ENCODE measurements at places on chromosomes 1 and 21. TPM values are rescaled to one million over a fixed set of nuclear protein-coding genes. Genes with fewer than 3 reads are reported as not detected.

VAV3 gene
- 27.7 TPM for total RNA-seq

- ATAC-seq, result peak; percentile 50
Observed at GRCh38 chr1:110582378-110582777, 23.8 kb downstream of the KCNA2 start.

DNA sequence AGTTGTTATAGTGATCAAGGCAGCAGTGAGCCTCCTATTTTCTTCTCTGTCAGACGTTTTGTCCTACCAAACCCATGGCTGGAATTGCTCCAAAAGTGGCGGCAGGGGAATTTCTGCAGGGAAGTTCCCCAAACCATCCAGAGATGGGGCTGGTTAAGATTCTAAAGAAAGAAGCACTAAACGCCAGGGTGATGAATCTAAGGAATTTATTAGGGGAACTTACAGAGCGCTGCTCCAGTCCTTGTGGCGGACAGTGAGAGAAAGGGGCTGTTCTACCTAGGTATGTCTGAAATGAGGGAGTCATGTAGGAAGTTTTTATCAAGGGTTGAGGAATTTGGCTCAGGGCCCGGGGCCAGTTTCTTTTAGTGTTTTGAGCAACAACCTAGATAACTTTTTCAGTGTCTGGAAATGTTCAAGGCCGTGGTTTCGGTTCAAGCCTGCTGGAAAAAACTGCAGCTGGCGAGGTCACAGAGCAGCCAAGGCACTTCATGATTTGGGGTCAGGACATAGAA is 222.4 kb upstream of the B3GALT2 start:
- no peak for ATAC-seq

DNA sequence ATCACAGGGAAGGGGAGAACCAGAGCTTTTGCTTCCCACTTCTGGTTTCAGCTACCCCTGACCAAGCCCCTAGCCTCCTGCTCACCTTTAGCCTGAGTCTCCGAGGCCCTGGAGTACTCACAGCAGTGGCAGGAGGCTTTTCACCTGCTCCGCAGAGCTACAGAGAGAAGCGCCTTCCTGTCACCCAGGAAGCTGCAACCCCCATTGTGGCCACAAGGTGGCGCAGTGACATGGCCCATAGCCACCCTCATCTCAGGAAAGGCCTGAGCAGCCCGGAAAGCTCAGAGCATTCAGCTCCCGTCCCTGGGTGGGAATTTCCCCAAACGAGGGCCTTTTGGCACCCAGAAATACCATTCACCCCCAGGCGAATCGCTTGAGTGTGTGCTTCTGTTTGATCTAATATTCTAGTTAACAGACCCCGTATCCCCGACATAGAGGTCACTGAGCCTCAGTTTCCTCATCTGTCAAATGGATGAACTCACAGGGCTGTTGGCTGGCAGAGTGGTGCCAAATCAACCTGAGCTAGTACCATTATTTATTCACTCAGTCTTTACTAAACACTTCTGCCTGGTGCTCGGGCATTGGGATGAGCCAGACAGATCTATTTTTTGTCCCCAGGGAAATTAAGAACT is 25.3 kb downstream of the A3GALT2 start:
- ATAC-seq, result peak; percentile 90

DNA sequence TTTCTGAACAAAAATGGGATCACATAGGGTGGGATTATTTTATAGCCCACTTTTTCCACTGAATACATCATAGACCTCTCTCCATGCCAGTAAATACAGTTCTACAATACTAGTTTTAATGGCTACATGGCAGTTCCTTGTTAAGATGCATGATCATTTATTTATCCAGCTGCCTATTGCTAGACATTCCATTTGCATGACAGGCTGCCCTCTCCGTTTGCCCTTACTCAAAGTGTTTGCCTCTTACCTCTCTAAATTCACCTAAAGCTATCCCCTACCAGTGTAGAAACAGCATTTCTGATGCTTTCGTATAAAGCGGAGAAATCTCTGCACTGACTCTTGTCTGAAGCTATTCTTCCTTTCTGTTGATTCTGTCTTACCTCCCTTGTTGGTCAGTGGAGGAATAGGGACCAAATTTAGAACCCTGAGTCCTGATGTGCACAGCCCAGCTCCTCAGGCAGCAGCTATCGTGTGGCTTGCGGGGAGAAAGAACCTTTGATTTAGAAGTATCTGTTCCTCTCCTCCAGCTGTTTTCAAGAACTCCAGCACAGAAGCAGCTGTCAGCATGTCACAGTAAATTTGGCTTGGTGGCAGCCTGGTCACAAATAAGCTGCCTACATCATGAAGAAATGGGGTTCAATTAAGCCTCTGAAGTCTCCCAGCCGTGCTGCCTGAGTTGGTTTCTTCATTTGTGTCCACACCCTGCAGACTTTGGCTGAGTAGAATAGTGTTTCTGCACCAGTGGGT is 337.3 kb downstream of the PRDM2 start:
- ATAC-seq, result no peak

DNA sequence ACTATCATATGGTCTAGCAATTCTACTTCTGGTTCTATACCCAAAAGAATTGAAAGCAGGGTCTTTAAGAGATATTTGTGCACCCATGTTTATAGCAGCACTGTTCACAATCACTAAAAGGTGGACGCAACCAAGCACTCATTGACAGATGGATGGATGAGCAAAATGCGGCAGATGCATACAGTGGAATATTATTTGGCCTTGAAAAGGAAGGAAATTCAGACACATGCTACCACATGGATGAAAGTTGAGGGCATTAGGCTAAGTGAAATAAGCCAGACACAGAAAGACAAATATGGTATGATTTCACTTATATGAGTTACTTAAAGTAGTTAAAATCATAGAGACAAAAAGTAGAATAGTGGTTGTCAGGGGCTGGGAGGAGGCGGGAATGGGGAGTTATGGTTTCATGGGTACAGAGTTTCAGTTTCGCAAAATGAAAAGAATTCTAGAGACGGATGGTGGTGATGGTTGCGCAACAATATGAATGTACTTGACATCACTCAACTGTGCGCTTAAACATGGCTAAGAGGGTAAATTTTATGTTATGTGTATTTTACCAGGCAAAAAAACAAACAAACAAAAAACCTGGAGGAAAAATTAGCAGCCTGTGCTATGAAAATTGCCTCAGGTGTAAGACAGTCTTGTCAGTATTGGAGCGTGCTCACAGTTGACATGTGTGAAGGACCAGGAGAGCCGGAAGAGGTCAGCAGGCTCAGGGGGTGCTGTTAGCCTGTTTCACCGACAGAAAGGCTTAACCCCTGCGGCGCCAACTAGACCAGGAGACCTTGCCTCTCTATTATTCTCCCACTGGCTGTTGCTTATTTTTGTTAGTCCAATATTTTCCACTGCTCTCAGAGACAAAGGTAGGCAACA is 26.5 kb downstream of the CD247 start:
- ATAC-seq, result no peak

GRCh38 chr1:178086766-178087165 is 7.1 kb upstream of the RASAL2 start:
- ATAC-seq, result no peak

S100A8 gene
- not detected for total RNA-seq

DNA sequence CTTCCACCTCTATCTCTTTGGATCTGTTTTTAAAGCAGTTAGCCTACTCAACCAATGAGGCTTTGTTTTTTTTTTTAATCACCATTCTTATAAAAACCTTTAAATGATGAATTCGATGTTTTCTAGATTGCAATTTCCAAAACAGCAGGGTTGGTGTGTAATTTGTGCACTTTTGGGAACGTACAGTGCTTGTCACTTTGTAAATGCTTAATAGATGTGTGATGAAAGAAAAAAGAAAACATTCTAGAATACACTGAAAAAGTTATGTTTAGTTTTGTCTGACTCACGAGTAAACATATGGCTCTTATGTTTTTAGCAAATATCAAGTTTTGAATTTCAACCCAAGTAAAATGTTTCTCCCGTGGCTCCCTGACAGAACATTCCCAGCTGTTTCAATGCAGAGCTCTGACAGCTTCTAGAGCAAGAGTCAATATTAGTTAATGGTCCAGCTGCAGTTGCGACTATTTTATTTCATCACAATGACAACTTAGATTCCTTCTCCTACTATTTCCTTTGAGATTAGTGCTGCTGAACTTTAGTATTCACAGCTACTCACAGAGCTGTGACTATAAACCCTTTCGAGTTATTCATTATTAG is 362.5 kb upstream of the ADAMTS5 start:
- ATAC-seq, result no peak

- no peak for ATAC-seq
Observed at GRCh38 chr1:20712215-20712577, 5.6 kb downstream of the KIF17 start.

ST6GALNAC3 gene
- 3.9 TPM for total RNA-seq

Measured in motor neuron (in vitro differentiated cells).